ENCODE measurements at places on chromosomes 2 and 18. TPM values are rescaled to one million over a fixed set of nuclear protein-coding genes. Genes with fewer than 3 reads are reported as not detected.
A peak's percentile ranks its signal among the peaks of the same experiment; 100 is the strongest.

Gene TNFAIP6
- not detected for total RNA-seq

Gene COL5A2
- 0.22 TPM for total RNA-seq

Gene GAREM1
- 0.05 TPM for total RNA-seq

- H3K27me3 ChIP-seq: no peaks in the 10 kb centered on the region
- H3K4me1 ChIP-seq: peaks cover 28% of the 10 kb centered on the region
- no peak overlapping the region for H3K4me3 ChIP-seq
- no peak overlapping the region for H3K27ac ChIP-seq
- no peak for DNase-seq
- peaks cover 36% of the 10 kb centered on the region for H3K36me3 ChIP-seq
Observed at GRCh38 chr2:239253264-239253663, 147.6 kb downstream of the HDAC4 start.

- no peak overlapping the region for H3K4me3 ChIP-seq
- DNase-seq: no peak
- no peaks in the 10 kb centered on the region for H3K36me3 ChIP-seq
- no peaks in the 10 kb centered on the region for H3K4me1 ChIP-seq
- H3K27ac ChIP-seq: no peak overlapping the region
Observed at GRCh38 chr2:45714679-45715078, 63.2 kb downstream of the PRKCE start.

DNA sequence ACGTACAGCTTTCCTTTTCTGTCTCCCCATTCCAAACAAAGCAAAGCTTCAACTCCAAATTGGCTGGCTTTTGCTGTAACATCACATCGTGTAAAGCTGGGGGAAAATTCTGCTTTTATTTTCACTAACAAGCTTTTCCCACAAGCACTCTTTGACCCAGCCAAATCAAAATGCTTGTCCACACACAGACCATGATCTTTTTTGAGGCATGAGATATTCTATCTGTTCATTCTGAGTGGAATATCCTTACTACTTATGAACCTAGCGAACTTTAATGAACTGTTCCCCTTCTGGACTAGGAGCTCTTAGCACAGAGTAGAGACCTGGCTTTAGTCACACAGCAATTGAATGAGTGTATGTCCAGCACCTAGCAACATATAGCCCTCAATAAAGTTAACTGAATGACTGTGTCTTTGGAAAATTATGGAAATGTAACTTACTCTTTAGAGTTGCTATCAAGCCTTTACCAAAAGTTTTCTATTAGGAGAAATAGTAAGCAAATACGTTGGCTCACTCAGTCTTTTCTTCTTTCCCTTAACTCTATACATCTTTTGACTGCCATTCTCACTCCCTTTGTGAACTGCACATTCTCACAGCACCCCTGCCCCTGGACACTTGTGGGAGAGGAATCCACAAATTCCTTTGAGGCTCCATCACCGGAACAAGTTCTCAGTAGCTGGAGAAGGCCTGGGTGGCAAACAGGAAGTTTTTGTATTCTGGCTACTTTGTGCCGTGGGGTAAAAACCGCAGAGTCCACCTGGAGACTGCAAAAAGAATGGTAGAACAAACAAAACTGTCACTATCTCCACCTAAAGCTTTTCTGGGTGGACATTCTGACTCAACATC lies 1.3 kb upstream of the UBE2E3 start:
- no peak overlapping the region for H3K27ac ChIP-seq
- H3K27me3 ChIP-seq: no peaks in the 10 kb centered on the region
- H3K4me3 ChIP-seq: peak overlapping the region; percentile 46
- H3K36me3 ChIP-seq: no peaks in the 10 kb centered on the region
- DNase-seq: no peak

DNA sequence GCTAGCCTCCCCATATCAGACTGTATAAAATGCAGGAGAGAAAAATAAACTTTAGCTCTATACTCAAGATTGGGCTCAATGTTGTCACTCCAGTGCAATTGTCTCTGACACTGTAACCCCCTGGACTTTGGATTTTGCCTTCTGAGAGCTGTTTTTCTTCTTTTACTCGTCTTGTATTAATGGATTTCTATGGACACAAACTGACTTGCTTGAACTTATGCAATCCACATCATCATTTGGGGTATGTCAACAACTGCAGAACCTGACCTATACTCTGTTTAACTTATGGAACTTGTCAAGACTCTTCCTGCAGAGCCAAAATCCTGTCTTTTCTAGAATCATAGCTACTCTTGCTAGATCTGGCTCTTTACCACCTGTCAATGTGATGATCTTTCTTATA lies 257.8 kb upstream of the DCC start:
- no peak for DNase-seq
- H3K36me3 ChIP-seq: no peaks in the 10 kb centered on the region
- no peak overlapping the region for H3K27ac ChIP-seq
- H3K4me3 ChIP-seq: no peak overlapping the region

DNA sequence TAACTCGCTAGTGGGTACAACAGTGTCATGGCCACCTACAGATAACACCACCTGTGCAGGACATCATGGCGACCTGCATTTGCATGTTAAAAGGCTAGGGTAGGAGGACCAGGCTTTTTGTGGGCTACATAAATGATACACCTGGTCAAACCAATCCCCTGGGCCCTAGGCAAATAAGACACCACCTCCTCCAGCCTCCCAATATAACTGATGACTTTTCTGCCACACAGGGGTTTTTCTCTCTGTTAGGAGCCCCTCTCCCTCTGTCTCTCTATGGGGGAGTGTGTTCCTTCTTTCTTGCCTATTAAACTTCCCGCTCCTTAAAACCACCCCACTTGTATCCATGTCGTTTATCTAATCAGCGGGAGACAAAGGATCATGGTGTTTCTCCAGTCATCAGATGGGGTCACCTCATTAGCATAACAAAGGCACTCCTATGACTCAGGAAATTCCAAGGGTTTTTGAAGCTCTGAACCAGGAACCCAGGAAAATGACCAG lies 10.8 kb upstream of the BUB1 start:
- DNase-seq: no peak
- no peak overlapping the region for H3K27ac ChIP-seq
- no peaks in the 10 kb centered on the region for H3K36me3 ChIP-seq
- no peak overlapping the region for H3K4me3 ChIP-seq
- H3K4me1 ChIP-seq: no peaks in the 10 kb centered on the region

GRCh38 chr18:67864677-67865340 lies 348.3 kb upstream of the DSEL start:
- no peak overlapping the region for H3K27ac ChIP-seq
- no peaks in the 10 kb centered on the region for H3K36me3 ChIP-seq
- no peaks in the 10 kb centered on the region for H3K27me3 ChIP-seq
- no peaks in the 10 kb centered on the region for H3K4me1 ChIP-seq

DNA sequence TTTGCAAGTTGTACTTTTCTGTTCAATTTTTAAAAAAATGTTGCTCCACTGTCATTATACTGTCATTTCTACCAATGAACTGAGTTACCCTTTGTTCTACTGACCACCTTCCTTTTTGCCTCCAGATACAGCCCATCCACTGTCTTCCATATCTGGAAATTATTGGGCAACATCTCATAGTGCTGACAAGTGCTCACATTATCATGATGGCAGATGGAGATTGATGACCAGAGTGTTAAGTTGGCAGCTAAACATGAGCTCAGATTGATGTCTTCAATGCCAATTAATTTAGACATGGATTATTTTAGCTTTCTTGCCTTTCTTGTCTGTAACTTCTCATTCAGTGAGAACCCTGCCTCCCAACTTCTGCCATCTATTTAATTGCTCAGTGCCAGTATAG lies 76.6 kb downstream of the KIAA1328 start:
- H3K27ac ChIP-seq: no peak overlapping the region
- H3K27me3 ChIP-seq: no peaks in the 10 kb centered on the region
- DNase-seq: no peak
- no peak overlapping the region for H3K4me3 ChIP-seq
- H3K4me1 ChIP-seq: no peaks in the 10 kb centered on the region

DNA sequence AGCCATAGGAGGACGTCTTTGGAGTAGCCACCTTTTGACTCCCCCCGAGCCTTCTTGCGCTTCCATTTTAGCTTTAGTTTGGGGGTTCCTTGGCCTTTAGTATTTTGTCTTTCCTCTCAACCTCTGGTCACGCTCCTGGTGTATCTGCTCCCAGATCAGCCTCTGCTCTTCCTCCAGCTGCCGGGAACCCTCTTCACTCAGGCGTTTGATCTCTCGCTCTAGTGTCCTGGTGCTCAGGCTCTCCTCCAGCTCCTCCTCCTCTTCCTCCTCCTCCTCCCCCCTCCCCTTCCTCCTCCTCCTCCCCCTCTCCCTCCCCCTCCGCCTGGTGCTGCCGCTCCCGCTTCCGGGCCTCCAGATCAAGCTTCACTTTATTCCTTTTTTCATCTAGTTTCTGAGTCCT lies 1082.3 kb upstream of the TMEFF2 start:
- no peak overlapping the region for H3K4me3 ChIP-seq
- DNase-seq: no peak

- no peak overlapping the region for H3K27ac ChIP-seq
- no peaks in the 10 kb centered on the region for H3K27me3 ChIP-seq
- no peaks in the 10 kb centered on the region for H3K4me1 ChIP-seq
- no peak for DNase-seq
- H3K4me3 ChIP-seq: no peak overlapping the region
Observed at GRCh38 chr2:240187989-240188590, 47.6 kb upstream of the OTOS start.

DNA sequence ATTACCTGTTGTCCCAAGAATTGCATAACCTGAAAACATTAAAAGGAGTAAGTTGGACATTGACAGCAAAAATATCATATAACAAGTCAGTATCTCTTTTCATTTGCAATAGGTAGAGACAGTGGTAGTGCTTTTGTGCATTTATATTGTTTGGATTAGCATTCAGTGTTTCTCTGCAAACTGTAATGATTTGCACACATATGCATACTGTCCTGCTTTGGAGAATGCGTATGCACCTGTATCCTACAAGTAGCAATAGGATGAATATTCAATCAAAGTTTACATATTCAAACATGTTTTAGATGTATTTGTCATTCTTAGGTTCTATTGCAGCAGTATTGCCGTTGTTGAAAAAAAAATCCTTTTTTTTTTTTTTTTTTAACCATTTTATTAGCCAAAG lies 201.9 kb downstream of the ZNF407 start:
- H3K4me3 ChIP-seq: no peak overlapping the region
- no peak overlapping the region for H3K27ac ChIP-seq
- H3K36me3 ChIP-seq: no peaks in the 10 kb centered on the region
- H3K27me3 ChIP-seq: no peaks in the 10 kb centered on the region
- DNase-seq: no peak
- H3K4me1 ChIP-seq: peaks cover 5% of the 10 kb centered on the region

DNA sequence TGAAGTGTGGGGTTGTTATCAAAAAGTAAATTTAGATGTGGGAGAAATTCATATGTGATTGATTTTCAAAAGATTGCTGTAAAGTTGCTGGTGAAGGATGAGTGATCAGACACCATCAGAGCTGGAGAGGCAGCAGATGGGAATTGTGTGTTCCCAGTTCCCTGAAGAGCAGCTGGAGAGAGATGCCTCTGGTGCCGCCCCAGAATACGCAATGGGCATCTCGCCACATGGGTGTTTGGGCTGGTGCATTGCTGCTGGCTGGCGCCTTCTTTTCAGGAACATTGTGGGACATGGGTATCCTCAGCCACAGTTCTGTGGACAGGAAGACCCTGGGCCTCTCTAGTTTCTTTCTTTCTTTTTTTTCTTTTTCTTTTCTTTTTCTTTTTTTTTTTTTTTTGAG lies 11.9 kb downstream of the ATG4B start:
- DNase-seq: no peak
- H3K4me1 ChIP-seq: no peaks in the 10 kb centered on the region
- H3K27me3 ChIP-seq: no peaks in the 10 kb centered on the region
- H3K4me3 ChIP-seq: no peak overlapping the region
- peaks cover 34% of the 10 kb centered on the region for H3K36me3 ChIP-seq

DNA sequence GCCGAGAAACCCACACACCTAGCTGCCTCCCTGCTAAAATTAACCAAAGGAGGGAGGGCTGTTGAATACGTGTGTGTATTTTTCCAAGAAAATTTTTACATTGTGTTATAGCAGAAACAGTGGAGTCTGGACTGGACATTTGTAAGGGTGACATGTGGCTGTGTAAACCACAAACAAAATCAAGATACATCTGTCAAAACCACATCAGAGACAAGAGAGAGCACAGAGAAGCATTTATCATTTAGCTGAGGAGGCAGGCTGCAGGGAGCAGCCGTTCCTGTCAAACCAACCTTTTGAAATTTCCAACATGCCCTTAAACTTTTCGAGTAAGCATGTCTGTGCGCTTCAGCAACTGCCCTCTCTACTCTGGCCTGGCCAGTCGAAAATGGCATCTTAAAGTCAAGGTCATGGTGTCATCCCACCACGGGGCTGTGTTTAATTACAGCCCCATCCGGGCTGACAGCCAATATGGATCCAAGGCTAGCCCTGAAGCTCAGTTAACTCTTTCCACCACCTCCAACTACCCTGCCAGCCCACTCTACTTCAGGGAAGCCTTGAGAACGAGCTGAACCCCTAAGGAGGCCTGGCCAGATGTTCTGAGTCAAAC lies 8.4 kb downstream of the BCL11A start:
- peaks cover 10% of the 10 kb centered on the region for H3K4me1 ChIP-seq
- H3K27me3 ChIP-seq: peaks cover 52% of the 10 kb centered on the region
- no peaks in the 10 kb centered on the region for H3K36me3 ChIP-seq
- DNase-seq: no peak

GRCh38 chr2:102155703-102156515 lies 13.4 kb downstream of the IL1R1 start:
- peaks cover 5% of the 10 kb centered on the region for H3K36me3 ChIP-seq
- H3K27me3 ChIP-seq: no peaks in the 10 kb centered on the region
- H3K27ac ChIP-seq: no peak overlapping the region
- H3K4me1 ChIP-seq: no peaks in the 10 kb centered on the region
- H3K4me3 ChIP-seq: no peak overlapping the region
- no peak for DNase-seq

DNA sequence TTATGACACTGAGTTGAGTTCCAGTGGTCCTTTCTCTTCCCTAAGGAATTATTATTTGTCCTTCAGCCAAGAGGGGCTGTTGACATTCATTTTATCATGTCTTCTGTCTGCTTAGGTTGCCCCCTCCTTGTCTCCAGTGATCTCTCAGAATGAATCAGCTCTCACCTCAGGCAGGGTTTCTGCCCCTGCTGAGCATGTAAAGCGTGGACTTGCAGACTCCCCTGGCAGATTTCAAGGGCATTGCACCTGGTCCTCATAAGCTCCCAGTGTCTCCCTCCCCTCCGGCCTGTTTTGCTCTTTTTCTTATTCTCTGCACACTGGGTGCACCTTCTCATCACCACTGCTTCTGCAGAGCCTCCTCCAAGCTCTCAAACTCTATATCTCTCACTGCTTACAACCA lies 188.4 kb downstream of the KCNS3 start:
- H3K36me3 ChIP-seq: no peaks in the 10 kb centered on the region
- no peak overlapping the region for H3K27ac ChIP-seq
- no peak overlapping the region for H3K4me3 ChIP-seq
- H3K4me1 ChIP-seq: no peaks in the 10 kb centered on the region
- H3K27me3 ChIP-seq: no peaks in the 10 kb centered on the region
- no peak for DNase-seq
